ENCODE measurements at places on chromosomes 12 and 14.

- DNase-seq = no peak
These were observed 6.3 kb downstream of the CLEC2A start for GRCh38 chr12:9925705-9926393.

DNA sequence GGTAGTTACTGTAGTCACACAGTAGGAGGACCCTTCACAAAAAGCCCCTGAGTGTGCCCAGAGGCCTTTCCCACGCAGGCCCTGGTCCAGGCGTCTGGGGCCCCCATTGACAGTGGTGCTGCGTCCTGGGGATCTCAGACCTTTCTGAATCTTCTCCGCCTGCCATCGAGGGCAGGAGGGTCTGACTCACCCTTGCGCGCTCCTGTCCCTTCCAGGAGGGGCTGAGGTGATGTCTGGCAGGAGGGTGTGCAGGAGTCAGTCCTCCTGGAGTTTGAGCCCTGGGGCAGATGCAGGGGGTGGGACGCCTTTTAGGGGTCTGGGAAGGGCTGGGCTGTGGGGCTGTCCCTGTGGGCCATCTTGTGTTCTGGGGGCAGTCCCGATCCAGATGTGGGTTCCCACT lies 386.8 kb downstream of the TMEM121 start:
- peak; percentile 1 for DNase-seq

GRCh38 chr12:126084480-126084879 lies 1019.2 kb downstream of the AACS start:
- DNase-seq = no peak

DNA sequence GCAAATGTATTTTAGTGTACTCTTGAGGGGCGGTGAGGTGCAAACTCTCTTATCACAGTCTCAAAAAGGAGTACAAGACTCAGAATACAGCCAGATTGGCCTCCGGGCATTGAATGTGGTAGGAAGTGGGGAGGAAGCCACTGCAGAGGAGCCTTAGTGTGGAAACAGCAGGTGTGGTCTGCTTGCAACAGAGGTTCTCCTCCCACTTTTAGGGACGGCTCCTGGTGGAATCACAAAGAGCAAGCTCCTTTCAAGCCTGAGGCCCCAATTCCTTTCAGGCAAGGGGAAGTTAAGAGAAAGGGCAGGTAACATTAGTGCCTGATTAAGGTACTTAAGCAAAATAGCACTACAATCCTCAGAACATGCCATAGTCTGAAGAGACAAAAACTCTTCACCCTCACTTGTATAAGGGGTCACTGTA lies 23.7 kb upstream of the SLC2A3 start:
- no peak for DNase-seq

DNA sequence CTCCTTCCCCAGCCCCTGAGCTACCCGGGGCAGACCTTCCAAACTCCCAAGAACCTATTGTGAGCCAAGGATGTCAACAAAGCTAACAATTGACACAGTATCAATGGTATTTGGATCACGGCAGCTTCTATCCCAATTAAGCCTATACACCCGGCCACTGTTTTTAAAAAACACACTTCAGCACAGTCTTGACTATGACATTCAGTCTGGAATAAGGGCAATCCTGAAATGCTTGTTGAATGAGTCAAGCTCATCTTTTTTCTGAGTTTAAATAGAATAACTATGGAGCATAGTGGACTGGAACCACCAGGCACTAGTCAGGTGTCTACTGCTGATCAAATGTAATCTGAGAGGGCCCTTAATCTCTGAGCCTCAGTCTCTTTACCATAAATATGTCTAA lies 5.7 kb downstream of the DENND5B start:
- no peak for DNase-seq

DNA sequence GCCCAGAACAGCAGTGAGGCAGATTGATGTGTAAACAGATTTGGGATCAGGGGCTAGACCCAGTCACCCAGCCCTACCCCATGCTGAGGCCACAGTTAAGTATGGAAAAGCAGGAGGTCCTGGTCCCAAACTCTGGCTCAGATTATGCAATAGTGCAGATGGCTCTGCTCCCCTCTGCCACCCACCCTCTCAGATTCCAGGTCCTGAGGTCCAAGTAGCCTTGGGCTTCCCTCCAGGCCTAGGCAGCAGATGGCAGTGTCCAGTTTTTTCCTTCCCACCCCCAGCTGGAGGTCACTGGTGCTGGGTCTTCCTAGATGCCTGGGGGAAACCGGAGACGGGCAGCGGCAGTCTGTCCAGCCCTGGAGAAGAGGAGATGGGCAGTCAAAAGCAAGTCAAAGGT lies 2.8 kb upstream of the DHH start:
- DNase-seq = no peak

DNA sequence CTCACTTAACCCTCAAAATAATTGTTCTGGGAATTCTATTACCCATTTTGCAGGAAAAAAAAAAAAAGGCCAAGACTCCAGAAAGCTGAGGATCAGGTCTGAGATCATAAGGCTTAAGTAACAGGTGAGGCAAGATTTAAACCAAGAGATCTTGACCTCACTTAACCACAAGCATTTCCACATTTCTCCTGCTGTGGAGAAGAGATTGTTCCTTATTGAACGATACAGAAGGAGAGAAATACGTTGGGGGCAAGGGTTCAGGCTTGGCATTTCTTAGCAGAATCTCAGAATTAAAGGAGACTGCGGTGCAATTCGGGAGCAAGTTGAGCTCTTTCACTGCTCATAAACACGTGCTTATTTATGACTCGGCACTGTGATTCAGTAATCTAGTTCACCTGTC lies 885.3 kb upstream of the TMEM132C start:
- no peak for DNase-seq

- no peak for DNase-seq
These were observed 4.7 kb downstream of the KCNK10 start for GRCh38 chr14:88318406-88318805.

- DNase-seq = no peak
These were observed 165.3 kb downstream of the DICER1 start for GRCh38 chr14:94992046-94992445.

GRCh38 chr14:72545411-72546311 lies 348.2 kb downstream of the DPF3 start:
- no peak for DNase-seq

DNA sequence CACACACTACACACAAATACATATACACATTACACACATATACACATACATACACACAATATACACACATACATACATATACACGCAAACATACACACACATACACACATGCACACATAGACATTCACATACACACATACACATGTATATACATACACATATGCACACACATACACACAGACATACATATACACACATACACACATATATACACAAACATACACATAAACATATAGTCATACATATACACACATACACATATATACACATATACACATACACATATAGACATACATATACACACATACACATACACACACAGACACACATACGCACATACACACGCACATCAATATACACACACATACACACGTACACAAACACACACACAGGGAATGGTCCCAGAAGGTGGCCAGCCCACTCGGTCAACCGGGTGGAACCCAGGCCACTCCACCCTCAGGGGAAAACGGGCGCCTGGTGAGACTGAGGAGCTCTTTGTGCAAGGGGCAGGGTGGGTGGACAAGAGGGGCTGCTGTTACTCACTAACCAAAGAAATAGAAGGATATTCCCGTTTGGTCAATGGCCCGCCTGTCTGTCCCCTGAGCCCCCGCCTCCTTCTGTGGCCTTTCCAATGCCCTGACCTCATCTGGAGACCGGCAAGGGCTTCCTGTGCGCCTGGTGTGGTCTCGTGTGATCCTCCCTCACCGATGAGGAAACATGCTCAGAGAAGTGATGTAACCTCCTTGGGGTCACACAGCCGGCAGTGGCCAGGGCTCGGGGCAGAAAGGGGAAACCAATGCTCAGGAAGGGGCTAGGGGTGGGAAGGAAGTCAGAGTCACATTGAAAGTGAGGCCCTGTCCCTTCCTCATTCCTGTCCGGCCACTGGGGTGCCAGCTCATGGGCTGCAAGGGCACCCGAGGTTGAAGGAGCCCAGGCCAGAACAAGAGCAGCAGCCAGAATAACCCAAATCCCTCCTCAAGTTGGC lies 5.3 kb downstream of the TRPV4 start:
- no peak for DNase-seq

DNA sequence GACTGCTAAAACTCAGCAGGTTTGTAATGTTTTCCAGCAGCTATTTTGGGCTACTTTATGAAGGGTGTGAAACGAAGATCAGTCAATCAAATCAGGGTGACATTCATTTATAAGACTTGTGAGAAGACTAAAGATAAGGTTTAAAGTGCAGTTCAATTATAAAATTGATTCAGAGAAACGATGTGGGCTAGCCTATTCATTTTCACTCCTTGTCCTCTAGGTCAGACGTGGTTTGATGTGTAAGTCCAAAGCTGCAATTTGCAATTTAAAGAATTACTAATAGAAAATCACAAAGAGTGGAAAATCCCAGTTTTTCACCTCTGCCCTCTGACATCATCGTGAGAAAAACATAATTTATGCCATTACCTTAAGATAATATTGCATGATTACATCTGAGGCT lies 243.5 kb upstream of the NOVA1 start:
- no peak for DNase-seq

GRCh38 chr12:50507474-50507838 lies 2.7 kb downstream of the DIP2B start:
- no peak for DNase-seq
